ENCODE measurements at places on chromosomes 12 and 14.

GRCh38 chr12:50112456-50113218 is 601 bp downstream of the COX14 start:
- DNase-seq, result peak; percentile 48

DNA sequence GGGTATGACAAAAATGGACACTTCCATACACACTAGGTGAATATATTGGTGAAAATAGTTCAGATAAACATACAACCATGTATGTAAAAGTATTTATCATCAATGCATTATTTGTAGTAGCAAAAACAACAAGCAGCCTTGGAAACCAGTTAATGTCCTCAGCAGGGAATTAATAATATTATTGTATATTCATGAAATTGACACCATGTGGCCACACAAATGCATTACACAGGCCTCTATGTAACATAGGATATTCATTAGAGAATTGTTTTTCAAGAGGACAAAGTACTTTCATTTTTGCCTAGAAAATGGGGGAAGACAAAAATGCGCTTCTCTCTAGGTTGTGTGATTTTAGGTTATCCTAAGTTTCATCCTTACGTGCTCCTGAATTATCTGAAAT is 24.3 kb downstream of the SPRING1 start:
- no peak for DNase-seq

DNA sequence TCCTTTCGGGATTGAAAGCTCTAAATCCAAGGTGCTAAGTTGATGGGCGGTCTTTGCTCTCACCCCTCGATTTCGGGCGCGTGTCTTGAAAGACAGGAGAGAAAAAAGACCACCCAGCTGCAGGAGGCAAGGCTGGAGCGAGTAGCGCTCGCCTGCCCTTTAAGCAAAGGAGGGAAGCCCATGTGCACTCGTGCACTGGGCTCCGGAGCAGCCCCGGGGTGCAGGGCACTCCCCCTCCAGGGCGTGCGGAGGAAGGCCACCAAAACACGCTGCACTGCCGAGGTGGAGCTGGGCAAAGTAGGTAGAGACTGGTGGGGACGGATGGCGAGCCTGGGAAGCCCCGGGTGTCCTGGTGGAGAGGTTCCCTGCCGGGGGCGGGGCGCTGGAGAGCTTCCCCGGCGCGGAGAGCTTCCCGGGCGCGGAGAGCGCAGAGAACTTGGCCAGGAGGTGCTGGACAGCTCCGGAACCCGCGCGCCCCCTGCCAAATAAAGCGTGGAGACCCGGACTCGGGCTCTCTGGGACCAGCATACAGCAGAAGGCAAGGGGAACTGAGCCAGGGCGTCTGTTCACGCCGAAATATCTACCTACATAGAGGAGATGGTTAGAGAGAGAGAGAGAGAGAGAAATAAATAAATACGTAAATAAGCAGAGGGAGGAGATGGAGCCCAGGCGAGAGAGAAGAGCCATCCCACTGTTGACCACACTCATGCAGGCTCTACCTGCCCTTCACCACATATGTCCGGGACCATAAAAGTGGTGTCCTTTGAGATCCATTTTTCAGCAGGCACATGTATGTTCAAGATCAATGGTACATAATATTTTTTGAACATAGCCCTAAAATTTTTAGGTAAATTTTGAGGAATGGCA is 662 bp upstream of the NELL2 start:
- peak; percentile 53 for DNase-seq

- DNase-seq, result no peak
Observed at GRCh38 chr12:104281636-104282035, 21.9 kb upstream of the EID3 start.

- peak; percentile 27 for DNase-seq
Observed at GRCh38 chr12:8080120-8080519, 2.0 kb upstream of the NECAP1 start.

DNA sequence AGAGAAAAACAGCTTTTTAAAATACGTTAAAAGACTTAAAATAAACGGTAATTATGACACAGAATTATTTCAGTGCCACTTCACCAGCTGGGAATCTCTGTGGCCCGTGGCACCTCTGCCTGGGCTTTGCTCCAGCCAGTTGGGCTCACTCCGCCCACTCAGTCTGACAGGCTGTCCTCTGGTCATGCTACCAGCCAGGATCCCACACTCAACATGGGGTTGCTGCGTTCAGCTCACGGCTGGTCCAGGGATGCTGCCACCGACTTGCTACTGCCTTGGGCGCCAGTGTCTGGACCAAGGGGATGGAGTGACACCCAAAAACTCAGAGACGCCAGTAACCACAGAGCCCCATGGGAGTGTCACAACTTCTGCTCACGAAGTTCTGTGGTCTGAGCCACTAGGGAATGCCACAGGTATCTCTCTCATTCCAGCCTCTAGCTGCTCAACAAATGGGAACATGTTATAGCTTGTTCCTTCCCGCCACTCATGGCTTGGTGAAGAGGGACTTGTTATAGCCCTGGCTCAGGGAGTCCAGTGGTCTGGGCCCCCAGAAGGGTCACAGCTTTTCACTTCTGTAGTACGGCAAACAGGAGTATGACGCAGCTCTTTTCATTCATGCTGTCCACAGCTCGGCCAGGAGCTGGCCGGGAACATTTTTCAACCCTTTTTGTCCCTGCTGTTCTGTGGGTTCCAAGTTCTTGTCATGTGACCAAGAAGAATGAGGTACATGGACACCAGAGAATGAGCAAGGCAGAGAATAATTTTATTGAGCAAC is 23.4 kb upstream of the ATXN7L3B start:
- no peak for DNase-seq

DNA sequence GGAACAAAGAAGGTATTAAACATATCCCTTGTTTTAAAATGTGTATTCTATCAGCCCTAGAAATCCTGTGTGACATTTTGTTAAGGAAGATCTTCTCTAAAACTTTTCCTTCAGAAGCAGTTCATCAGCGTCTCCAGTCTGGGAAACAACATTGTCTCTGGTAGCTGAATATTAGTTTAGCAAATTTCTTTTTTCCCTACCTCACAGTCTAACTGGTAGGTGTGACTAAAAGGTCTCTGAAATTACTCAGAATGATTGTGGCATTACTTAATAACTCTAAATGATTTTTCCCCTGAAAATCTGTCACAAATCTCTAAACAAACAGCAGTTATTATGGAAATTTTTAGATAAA is 1044.8 kb downstream of the FLRT2 start:
- DNase-seq, result no peak

DNA sequence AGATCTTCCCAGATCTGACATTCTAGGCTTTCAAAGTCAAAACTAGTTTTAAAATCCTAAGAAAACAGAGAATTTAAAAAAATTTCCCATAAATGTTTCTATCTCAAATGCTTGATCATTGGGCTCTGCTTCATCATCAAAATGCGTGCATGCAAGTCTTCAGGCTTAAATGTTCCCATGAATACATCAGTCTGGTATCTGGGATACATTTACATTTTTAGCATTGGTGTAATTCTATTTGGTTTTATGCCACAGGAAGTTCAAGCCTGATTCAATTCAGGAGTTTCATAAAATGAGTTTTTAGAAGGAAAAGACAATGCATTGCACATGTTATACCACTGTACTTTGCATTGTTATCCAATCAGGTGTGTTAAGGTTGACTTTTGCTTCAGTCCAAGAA is 336.4 kb downstream of the PCNX1 start:
- no peak for DNase-seq

GRCh38 chr14:39734306-39734705 is 302.1 kb upstream of the FBXO33 start:
- DNase-seq, result no peak

DNA sequence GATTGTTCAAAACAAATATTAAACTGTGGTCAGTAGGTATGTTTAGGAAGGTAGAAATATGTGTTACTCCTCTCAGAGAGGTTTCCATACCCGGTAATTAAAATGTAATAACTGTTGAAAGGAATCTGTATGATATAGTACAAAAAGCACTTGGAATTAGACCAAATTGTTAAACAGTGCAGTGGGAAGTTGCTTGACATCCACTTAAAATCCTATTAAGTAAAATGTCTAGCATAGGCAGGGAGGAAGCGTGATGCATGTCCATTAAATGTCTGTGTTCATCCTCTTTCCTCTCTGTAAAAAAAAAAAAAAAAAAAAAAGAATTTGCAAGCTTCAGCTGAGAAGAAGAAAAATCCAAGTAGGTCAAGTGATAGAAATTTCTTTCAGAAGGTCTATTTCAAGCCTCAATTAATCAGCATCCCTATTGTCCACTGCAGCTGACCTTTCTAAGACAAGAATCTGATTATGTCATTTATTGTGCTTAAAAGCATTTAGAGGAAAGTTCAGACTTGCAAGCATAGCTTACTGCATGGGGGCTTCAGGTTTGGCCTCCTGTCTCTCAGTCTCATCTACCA is 265.6 kb upstream of the RGS6 start:
- no peak for DNase-seq

DNA sequence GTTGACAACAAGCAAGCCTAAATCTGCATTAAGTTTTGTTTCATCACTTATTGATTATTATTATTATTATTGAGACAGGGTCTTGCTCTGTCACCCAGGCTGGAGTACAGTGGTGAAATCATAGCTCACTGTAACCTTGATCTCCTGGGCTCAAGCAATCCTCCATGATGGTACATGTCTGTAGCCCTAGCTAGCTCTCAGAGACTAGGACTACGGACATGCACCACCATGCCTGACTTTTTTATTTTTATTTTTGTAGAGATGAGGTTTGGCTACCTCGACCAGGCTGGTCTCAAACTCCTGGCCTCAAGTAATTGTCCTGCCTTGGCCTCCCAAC is 35.7 kb upstream of the STK38L start:
- no peak for DNase-seq

- no peak for DNase-seq
Observed at GRCh38 chr12:105978276-105978675, 160.5 kb downstream of the NUAK1 start.

GRCh38 chr12:946631-947030 is 2.9 kb downstream of the RAD52 start:
- no peak for DNase-seq

GRCh38 chr12:79162948-79163347 is 298.4 kb downstream of the SYT1 start:
- no peak for DNase-seq

GRCh38 chr14:51607711-51608110 is 44.0 kb upstream of the FRMD6 start:
- DNase-seq, result no peak

DNA sequence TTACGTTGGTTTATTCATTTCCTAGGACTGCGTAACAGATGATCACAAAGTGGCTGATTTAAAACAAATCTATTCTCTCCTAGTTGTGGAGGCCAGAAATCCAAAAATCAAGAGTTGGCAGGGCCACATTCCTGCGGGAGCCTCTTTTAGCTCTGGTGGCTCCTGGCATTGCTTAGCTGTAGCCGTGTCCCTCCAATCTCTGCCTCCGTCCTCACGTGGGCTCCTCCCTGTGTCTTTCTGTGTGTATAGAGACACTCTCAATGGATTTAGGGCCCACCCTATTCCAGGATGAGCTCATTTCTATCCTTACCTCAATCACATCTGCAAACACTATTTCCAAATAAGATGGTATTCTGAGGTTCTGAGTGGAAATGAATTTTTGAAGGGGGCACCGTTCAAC is 42.5 kb downstream of the KCTD10 start:
- no peak for DNase-seq

DNA sequence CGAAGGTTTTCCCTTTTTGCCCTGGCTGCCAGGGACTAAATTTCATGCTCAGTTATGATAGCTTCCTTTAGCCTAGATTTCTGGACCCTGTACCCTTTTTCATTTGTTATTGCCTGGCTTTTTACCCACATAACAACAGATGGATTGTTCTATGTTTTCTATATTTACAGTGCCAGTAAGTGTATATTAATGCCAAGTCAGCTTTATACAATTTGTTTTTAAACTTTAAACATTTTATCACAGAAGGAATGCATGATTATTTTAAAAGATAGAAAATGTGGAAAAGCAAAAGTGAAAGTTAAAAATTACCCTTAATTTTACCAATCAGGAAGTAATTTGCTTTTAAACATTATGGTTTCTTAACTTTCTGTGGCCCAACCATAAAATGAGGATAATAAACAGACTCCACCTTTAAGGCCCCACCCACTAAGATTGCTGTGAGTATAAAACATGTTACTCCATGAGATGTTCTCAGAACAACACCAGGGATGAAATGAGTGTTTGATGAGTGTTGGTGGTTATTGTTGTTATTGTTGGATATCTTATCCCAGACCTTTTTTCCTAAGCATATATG is 496.8 kb downstream of the EGLN3 start:
- no peak for DNase-seq

DNA sequence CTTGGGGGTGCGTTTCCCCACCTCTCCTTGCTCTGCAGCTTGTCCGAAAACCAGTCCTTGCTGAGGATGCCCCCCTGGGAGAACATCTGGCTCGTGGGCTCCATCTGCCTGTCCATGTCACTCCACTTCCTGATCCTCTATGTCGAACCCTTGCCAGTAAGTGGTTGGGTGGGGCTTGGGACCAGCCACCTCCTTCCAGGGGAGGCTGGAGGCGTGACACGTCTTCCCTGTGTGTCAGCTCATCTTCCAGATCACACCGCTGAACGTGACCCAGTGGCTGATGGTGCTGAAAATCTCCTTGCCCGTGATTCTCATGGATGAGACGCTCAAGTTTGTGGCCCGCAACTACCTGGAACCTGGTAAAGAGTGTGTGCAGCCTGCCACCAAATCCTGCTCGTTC is 57.5 kb downstream of the ANAPC7 start:
- DNase-seq, result no peak

GRCh38 chr12:50195832-50196231 is 28.7 kb upstream of the CERS5 start:
- DNase-seq, result no peak

- no peak for DNase-seq
Observed at GRCh38 chr14:50768680-50769079, 62.3 kb downstream of the NIN start.

- peak; percentile 7 for DNase-seq
Observed at GRCh38 chr14:60166142-60166541, 944 bp upstream of the DHRS7 start.

DNA sequence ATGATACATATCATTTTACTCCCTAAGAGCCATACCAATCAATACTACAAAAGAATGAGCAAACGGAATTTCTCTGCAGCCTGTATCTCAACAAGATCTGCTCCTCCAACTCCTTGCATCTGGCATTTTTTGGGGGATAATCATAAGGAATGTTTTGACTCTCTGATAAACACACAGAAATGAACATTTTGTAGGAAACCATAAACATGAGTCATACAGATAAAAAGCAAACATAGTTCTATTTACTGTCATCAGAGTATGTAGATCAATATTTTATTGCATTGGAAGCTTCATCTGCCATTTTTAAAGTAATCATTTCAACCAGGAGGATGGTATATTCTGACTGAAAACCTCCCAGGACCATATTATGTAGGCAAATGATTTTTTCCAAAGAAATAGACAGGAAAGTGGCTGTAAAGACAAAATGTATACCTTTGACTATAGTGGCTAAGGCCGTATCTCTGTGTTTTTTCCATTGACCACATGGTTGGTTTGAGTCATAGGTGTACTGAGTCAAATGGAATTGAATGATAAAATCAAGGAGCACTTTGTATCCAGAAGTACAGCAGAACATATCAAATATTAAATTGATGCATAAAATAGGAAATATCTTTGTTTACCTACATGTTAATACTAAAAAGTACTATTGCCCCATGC is 32.4 kb upstream of the CD69 start:
- DNase-seq, result no peak
